Progenitor cell of endocrine pancreas (in vitro differentiated cells): ENCODE measurements at places on chromosomes 4 and X. TPM values are rescaled to one million over a fixed set of nuclear protein-coding genes. Genes with fewer than 3 reads are reported as not detected.
A peak's percentile ranks its signal among the peaks of the same experiment; 100 is the strongest.

GRCh38 chr4:78337244-78338020, 214.1 kb upstream of the ANXA3 start:
- no peak for DNase-seq

DNA sequence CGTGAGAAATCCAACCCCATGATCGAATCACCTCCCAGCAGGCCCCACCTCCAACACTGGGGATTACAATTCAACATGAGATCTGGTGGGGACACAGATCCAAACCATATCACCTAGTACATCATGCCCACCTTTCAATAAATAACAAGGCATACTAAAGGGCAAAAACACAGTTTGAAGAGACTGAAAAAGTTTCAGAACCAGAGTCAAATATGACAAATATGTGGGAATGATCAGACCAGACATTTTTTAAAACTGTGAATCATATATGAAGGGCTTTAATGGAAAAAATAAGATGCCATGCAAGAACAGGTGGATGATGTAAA, 167.3 kb downstream of the CAMK2D start:
- no peak for DNase-seq

- no peak for DNase-seq
Measured at GRCh38 chrX:38857736-38858523, 56.7 kb downstream of the MID1IP1 start.

- DNase-seq, result no peak
Measured at GRCh38 chrX:66731398-66731797, 92.5 kb upstream of the EDA2R start.

GRCh38 chr4:48698029-48698971, 81.8 kb downstream of the FRYL start:
- DNase-seq, result no peak

DNA sequence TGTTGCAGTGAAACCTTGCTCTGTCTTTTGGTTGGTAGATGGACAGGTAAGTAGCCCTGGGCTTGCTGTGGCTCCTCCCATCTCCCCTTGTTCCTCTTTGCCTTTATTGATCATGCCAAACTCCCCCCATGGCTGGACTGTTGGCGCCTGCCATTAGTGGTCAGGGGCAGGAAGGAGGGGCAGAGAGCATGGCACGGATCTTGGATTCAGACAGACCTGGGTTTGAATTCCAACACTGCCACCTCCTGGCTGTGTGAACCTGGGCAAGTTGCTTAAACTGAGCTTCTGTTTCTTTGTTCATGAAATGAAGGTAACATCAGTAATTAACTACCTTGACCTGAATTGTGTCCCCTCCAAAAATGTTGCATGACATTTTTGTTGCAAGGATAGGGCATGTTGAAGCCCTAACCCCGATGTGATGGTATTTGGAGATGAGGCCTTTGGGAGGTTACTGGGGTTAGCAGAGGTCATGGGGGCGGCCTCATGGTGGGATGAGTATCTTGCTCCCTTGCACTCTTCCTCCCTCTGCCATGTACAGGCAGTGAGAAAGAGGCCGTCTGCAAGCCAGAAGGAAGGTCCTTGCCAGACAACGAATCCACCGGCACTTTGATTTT, 6.0 kb downstream of the SLC2A9 start:
- no peak for DNase-seq

DNA sequence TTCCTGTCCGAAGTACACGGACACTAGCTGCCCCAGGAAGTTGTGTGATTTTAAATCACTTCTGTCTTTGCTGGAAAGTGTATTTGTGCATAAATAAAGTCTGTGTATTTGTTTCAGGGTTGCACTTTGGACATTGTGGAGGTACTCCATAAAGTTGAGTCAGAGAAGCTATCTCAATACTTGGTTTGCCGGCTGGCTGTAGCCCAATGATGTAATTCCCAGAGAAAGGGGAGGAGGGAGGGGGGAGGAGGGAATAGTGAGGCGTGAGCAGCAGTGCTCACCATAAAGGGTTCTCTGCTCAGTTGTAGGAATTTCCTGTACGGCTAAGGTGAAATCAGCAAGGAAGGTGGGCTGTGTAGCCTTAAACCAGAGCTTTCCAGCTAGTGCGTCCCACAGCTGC, 7.5 kb downstream of the APEX2 start:
- no peak for DNase-seq

DNA sequence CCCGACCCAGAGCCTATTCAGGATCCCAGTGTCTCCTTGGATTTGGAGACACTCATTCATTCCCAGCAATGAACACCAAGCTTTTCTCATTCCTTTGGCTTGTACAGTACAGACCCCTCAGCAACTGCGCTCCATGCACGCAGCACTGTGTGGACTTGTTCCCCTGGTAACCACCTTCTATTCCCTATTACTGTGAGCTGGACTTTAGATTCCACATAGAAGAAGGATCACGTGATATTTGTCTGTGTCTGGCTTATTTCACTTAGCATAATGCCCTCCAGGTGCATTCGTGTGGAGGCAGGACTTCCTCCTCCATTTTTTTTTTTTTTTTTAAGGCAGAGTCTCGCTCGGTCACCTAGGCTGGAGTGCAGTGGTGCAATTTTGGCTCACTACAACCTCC, 106.4 kb downstream of the PHKA2 start:
- DNase-seq, result no peak

DNA sequence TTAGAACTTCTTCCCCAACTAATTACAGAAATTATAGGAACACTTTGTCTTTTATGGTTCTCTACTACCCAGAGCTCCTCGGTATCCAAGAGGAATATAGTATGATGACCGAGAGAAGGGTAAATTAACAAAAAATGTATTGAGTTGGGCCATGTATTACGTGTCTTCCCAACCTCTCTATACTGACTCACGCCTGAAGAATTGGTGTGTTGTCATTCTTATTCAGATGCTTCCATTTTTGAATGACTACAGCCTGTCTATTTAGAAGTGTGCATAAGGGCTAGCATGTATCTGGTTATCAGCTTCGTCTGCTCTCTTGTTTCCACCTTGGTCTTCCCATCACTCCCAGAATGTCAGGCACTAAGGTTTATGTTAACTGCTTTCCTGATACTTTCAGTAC, 24.5 kb upstream of the SCD5 start:
- no peak for DNase-seq

DNA sequence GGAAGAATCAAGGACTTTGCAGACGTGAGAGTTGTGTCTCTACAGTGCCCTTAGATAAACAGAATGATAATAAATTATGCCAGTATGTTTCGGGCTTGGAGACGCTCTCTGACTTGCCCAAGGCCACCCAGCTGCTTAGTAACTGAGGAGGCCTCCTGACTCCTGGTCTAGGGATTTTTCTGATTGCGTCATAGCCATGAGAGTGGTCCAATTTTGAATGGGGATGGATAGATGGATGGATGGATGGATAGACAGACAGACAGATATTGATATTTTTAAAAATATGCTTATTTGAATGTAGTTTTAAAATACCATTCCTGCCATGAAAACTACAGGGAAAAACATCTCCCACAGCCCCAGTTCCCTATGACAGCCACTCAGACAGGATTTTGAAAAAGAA, 15.5 kb downstream of the ARHGAP36 start:
- no peak for DNase-seq

GRCh38 chr4:85798012-85798770, 323.2 kb downstream of the ARHGAP24 start:
- no peak for DNase-seq

- DNase-seq, result no peak
Measured at GRCh38 chrX:104968241-104968640, 252.3 kb downstream of the TEX13A start.

GRCh38 chrX:85836868-85837267, 210.5 kb downstream of the CHM start:
- no peak for DNase-seq

GRCh38 chrX:151675121-151675746, 20.0 kb upstream of the PRRG3 start:
- DNase-seq, result no peak

DNA sequence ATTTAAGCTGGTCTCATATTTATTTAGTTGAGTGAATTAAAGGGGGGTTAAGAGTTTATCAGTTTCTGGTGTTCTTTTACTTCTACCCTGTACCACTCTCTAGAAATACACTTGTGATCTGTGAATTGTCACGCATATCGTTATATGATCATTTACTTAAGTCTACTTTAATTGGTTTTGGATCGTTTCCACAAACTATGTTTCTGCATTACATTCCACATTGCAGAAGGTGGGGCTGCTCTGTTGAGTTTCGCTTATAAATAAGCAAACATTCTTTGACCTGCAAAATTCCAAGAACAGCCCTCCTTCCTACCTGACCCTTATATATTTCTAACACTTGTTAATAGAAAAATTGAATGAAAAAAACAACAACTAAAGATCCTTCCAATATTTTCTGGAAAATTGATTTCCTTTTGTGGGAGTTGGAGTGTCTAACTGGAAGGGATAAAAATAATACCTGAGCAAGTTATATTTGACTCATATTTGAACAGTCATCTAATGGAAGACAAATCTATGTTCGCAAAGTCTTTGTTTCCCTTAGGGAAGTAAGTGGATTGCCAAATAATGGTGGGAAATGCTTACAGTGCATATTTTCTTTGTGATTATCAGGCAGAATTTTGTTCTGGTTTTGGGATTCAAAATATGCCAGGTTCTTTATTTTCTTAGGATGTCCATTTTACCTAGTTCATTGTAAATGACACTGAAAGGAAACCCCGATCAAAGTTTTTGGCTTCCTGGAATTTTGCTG, 152.7 kb downstream of the RELL1 start:
- DNase-seq, result no peak

DNA sequence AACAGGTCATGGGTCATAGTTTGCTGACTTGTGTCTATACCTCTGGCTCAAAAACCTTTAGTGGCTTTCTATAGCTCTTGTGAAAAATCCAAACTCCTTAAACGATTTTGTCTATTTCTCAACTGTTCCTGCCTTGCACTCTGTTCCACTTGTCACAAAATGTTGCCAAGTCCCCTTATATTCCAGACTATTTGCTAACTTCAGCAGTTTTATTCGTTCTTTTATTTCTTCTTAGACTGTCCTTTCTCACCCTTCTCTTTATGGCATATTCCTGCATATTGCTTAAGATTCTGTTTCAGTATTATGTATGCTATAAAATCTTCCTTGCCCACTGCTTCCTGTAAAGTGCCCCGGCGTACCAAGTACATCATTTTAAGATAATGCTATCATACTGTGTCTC, 80.8 kb downstream of the RAB28 start:
- no peak for DNase-seq

GRCh38 chr4:153428941-153429475, 37.2 kb upstream of the TMEM131L start:
- no peak for DNase-seq

DNA sequence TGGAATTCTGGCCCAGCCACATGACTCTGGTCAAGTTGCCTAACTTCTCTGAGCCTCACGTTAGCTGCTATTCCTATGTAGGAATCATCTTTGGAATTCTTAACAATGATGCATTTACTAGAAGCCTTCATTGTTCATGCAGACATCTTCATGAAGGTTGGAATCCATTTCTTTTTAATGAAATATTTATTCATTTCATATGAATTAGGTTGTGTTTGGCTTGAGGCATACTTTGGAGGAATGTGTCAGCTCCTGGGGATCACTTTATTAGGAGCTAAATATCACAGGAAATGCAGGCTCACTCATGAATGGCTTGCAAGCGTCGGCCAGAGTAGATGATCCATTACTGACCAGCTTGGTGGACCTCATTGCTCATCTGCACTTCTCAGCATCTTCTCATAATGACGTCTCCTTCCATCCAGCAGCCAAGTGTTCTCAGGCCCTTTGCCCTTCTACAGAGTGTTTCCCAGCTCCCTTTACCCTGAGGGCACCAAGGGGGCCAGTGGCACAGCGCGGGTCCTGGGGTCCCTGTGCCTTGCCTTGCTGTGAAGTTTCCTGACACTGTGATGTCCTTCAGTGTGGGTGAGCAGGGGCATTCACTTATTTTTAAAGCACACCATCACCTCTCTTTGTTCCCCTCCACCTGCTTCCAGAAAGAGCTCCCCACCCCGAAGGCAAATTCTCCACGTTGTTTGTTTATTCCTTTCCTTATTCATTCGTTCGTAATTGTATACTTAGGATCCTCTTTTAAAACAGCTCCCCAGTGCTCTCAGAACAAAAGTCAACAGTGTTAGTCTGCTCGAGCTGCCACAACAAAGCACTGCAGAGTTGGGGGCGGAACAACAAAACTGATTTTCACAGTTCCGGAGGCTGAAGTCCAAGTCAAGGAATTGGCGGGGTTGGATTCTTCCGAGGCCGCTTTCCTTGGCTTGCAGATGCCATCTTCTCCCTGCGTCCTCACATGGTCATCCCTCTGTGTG, 106.8 kb downstream of the STK32B start:
- DNase-seq, result no peak

DNA sequence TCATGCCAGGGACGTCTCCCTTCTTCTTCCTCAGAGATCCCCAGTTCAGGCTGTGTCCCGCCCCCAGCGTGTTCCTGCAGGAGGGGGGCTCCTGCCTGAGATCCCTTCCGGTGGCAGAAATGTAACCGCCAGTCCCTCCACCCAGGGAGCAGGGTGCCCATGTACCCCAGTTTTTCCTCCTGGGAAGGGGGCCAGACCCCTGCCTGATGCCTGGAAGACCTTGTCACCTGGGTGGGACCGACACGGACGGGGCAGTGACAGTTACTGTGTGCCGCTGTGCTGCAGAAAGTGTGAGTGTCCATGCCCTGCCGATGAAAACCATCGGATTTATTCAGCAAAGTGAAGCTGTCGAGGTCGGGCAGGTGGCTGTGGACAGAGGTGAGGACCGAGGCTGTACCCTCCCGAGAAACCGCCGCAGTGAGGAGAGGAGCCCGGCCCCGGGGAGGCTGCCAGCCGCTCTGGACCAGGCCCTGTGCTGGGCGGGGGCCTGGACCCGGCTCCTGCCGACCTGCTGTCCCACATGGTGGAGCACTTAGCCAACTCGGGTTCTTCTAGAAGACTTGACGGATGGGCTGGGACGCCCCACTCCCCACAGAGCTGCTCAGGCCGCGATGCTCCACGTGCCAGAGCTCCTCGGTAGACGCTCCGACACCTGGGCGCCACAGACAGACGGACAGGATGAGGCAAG, 36.7 kb upstream of the HMX1 start:
- DNase-seq, result peak; percentile 8

GRCh38 chrX:3532581-3533085, 180.8 kb downstream of the PRKX start:
- no peak for DNase-seq

Gene SLC10A4
- 2.5 and 2.7 TPM in 2 replicates for total RNA-seq

Gene HERC6
- 6.2 and 7.3 TPM in 2 replicates for total RNA-seq

Gene CHRDL1
- total RNA-seq, result 17.8 and 19.7 TPM in 2 replicates

Gene SMR3B
- total RNA-seq, result not detected in 2 replicates

Gene UBQLN2
- 40.0 and 40.2 TPM in 2 replicates for total RNA-seq

Gene TLR8
- not detected in 2 replicates for total RNA-seq

Gene CT83
- total RNA-seq, result not detected in 2 replicates

Gene GPC4
- total RNA-seq, result 10.8 and 14.5 TPM in 2 replicates

Gene SETD7
- total RNA-seq, result 11.9 and 13.8 TPM in 2 replicates
